ENCODE measurements at places on chromosomes 7 and 10.

DNA sequence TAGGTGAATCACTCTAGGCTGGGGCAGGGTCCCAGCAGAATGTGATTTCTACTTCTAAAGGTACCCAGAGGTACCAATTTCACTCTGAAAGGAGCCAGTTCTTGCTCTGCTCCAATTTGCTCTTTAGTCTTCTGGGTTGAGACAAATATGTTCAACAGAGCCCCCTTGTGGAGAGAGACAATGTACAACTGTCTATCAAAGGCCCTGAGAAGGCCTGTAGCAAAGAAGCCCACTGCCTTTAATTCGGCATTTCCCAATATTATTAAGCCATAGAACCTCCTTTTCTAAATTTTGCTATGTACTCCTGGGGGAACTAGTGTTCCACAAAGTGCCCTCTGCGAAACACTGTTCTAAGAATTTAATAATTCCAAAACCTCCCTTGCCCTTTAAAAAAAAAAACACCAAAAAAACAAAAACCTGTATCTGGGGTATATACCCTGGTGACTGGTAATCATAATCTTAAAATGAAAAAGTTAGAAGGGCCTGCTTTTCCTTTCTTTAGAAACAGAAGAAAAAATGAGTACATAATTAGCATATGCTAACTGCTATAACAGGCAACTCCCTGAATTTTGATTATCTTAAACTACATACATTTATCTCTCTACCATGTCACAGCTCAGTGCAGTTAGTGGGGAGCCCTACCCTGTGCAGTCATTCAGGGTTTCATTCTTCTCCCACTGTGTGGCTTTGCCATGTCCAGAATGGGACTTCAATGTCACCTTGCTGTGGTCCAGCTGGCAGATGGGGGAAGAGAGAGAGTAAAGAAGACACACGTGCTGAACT, 160.9 kb upstream of the BMPER start:
- peak; percentile 69 for DNase-seq

DNA sequence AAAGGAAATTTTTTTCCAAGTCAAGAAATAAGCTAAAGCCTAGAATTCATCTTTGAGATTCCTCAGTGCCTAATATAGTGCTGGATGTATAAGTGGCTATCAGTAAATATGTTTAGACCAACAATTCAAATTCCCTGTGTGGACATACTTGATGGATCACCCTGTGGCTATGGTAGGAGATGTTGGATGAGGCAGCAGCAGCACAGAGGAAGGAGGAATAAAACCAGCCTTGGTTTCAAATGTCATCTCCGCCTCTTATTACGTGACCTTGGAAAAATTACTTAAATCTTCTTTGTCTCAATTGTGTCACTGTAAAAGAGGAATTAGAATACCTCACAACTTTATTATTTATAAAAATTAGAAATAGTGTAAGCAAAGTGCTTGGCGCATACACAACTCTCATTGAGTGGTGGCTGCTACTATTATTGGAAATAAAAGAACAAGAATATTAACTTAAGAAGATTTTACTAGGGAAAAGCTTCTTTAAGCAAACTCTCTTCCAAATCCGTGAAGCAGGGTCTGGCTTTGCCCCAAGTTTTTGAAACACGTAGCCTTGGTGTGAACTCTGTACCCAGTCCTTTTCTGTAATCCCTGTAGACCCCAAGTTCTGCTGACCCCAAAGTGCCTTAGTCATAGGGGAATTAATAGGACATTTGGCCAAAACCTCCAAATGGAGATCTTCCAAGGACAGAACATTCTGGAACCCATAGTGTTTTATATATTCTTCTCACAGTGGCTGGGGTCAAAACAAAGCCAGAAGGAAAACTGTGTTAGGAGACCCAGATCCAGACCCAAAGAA, 283.8 kb downstream of the PTEN start:
- DNase-seq = no peak

- no peak for DNase-seq
These were observed 44.5 kb upstream of the HSPB1 start for GRCh38 chr7:76257973-76258372.

DNA sequence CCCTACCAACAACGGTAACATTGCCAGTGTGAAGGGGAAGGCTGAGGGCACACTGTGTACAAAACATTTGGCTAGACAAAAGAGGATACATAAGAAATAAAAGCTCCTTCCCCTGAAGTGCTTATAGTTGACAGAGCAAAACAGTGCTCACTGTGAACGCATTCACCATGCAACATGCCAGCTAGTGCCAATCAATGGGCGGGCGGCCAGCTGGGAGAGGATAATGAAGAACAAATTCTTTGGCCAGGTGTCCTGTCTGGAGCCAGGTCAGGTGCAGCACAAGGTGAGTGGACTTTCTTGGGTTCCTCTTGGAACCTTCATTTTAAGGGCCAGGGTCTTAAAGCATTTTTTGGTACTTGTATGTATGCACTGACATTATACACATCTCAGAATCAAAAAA, 106.1 kb downstream of the ICA1 start:
- DNase-seq = no peak

GRCh38 chr7:23404546-23405239, 65.6 kb downstream of the IGF2BP3 start:
- DNase-seq = no peak
